ENCODE measurements at places on chromosomes 2 and 18.
A peak's percentile ranks its signal among the peaks of the same experiment; 100 is the strongest.

- no peak for DNase-seq
Measured at GRCh38 chr2:207683879-207684627, 27.4 kb upstream of the CCNYL1 start.

GRCh38 chr2:64143169-64144056 lies 807 bp downstream of the PELI1 start:
- peak; percentile 19 for DNase-seq

- DNase-seq: no peak
Measured at GRCh38 chr2:112317303-112318158, 42.1 kb downstream of the ZC3H6 start.

DNA sequence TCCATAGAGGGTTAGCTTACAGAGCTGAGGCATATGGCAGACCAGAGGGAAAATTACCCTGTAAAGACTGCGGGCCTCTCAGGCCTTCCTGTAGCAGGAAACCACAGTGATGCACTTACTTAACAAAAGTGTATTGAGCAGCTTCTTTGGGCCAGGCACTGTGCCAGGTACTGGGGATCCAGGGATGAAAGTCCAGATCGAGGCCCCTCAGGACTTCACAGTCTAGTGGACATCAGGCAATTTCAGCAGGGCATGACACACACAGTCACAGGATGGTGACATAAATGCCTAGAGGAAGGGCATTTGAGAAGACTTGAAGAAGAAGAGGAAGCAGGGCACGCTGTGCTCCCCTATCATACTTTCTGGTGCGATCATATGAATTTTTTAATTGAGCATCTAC lies 71.7 kb downstream of the MARCO start:
- no peak for DNase-seq

- DNase-seq: no peak
Measured at GRCh38 chr2:203436496-203436895, 98.6 kb downstream of the RAPH1 start.

- no peak for DNase-seq
Measured at GRCh38 chr2:38907743-38908562, 18.3 kb downstream of the ARHGEF33 start.

DNA sequence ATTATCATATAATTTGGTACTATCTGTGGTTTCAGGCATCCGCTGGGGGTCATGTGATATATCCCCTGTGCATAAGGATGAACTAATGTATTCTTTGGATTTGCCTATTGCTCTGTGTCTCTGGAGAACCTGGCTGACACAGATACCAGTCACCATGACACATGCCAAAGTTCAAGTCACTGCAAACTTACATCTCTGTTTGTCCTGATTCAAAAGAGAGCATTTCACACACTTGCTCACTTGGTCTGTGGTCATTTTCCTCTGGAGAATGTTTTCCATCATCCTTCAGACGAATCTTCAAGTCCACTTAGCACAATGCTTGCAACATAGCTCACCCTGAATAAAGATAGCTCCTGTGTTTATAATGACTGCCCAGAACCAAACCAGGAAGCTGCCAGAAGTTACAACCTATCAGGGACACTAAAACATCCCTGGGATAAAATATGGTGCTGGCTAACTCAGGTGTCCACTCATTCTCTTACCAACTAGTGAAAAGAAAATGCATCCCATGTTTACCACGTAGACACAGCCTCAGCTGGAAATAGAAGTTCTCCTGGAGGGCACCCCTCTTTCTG lies 18.1 kb downstream of the SULT1C3 start:
- no peak for DNase-seq

DNA sequence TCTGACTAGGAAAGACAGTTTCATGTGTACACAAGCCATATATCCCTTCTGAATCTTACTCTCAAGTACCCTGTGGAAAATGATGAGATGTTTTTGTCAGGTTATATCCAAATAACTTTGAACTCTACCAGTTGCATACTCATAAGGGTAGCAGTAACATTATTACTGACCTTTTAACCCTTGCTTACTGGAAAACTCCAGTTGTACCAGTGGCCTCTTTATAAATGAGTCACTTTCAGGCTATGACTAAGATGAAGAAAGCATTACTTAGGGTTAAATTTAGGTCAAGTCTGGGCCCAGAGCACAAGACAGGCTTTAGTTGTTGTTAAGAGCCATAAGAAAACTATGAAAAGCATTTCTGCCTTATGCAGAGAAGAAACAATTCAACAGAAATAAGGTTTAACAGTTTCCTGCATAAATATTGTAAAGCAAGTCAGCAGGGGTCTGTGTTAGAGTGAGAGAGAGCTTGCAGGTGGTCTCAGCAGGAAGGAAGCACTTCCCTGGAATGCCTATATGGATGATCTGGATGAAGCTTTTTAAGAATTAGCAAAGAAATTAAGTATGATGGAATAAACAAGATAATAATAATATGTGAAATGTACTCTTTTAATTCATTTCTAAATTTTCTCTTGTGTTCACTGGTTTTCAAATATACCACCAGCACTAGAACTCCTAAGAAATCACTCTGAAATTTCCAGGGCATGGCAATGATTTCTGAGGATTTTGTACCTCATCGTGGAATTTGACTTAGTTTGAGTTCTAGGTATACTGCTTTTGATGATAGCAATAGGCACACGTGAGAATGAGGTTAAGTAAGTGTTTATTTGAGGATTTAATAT lies 126.6 kb downstream of the UBE2E3 start:
- DNase-seq: no peak

GRCh38 chr2:205776139-205776538 lies 93.8 kb downstream of the NRP2 start:
- no peak for DNase-seq

GRCh38 chr2:40037303-40037702 lies 258.2 kb upstream of the THUMPD2 start:
- DNase-seq: no peak

GRCh38 chr2:139409212-139409611 lies 629.0 kb upstream of the NXPH2 start:
- no peak for DNase-seq

- DNase-seq: no peak
Measured at GRCh38 chr2:141767051-141767450, 363.8 kb downstream of the LRP1B start.

DNA sequence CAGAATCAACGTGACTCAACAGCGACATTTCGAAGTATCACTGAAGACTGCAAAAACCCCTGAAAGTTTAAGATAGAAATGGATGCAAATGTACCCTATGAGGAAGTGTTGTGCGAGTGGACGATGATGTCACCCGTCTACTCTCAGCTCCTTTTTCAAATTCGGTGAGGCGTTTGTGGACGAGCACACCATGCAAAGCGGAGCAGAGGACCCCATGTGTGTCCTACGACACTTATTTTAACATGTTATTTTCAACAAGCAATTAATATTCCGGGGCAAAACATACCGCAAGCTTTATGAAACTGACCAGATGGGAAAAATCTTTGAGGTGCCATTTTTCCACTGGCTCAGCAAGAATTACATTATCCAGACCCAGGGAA lies 2.0 kb downstream of the PXDN start:
- no peak for DNase-seq

- no peak for DNase-seq
Measured at GRCh38 chr18:36728345-36728744, 100.5 kb downstream of the TPGS2 start.

GRCh38 chr2:70596293-70596692 lies 42.7 kb upstream of the TGFA start:
- no peak for DNase-seq

GRCh38 chr2:58601017-58601416 lies 359.9 kb upstream of the FANCL start:
- no peak for DNase-seq

DNA sequence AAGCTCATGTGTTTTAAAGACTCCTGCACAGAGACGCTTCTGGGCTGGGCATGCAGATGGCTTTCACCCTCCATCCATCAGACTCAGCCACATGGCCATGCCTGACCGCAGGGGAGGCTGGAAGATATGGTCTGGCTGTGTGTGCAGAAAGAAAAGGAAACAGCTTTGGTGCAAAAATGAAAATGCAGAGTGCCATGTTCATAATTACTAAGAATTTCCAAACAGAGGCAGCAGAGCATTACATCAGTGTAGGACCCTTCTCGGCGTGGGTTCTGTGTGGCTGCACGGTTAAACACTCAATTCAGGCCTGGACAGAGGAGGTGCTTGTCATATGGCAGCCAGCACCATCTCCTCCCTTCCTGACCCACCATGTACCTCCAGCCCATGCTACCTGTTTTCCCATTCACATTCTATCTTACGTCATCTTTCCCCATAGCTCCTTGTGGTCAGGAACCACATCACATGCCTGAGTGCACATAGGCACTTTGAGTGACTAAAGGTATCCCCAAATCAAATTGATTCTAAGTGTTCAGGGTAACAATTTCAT lies 200.3 kb upstream of the ID2 start:
- DNase-seq: no peak

GRCh38 chr2:156731506-156731905 lies 295.3 kb downstream of the GPD2 start:
- no peak for DNase-seq

GRCh38 chr18:66558773-66559172 lies 45.1 kb downstream of the CDH19 start:
- DNase-seq: no peak

GRCh38 chr2:19752500-19752899 lies 149.3 kb downstream of the TTC32 start:
- no peak for DNase-seq

DNA sequence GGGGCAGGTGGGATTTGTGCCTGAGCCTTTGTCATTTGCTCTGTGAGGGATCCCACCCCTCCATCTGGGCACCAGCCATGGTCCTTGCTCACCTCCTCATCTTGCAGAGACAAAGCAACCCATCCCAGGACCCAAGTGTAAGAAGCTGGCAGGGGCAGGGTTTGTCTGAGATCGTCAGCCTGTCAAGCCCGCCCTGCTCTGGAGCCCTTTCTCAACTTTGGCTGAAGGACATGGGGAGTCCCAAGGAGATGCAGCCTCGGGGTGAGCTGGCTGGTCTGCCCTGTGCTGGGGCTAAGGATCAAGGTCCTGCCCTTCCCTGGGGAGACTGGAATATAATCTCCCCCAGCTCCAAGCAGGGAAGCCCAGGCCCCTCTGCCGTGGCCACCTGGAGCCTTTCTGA lies 86.0 kb downstream of the CAPN13 start:
- DNase-seq: no peak

- DNase-seq: peak; percentile 6
Measured at GRCh38 chr2:207473049-207473930, 56.5 kb upstream of the CREB1 start.

GRCh38 chr2:20178666-20179465 lies 46.1 kb downstream of the SDC1 start:
- DNase-seq: no peak

- no peak for DNase-seq
Measured at GRCh38 chr18:46156124-46156745, 52.0 kb downstream of the HAUS1 start.

DNA sequence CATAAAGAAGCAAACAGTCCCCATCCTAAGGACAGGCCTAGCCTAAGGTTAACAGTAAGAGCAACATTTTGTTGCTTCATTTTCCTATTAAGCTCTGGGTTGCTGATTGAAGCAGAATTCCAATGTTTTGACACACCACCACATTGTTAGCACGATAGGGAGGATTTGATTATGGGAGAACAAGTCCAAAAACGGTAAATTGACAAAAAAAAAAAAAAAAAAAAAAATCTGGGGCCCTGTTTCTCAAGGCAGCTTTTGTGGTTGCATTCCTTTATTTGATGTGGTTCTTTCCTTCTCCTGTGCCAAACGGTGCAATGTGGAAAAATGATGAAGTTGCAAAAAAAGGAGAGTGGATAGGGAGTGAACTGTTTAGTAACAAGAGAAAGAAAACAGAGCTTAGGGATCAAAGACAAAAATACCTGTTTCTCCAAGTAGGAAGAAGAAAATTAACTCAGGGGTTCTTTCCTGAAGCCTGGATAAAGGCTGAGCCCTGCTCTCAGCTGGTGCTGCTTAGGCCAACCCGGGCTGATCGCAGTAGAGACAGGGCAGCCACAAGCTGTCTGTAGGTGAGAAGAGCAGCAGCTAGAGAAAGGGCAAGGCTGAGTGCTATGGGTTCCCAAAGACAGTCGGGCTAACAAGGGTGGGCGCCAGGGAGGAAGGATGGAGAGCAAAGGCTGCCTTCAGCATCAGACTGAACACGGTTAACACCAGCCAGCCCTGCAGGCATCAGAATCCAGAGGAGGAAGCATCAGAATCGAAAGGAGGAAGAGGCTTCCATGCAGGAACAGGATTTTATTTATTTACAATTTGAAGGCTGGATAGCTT lies 167.8 kb upstream of the FOSL2 start:
- DNase-seq: no peak

- no peak for DNase-seq
Measured at GRCh38 chr2:191634791-191635190, 43.1 kb upstream of the NABP1 start.

DNA sequence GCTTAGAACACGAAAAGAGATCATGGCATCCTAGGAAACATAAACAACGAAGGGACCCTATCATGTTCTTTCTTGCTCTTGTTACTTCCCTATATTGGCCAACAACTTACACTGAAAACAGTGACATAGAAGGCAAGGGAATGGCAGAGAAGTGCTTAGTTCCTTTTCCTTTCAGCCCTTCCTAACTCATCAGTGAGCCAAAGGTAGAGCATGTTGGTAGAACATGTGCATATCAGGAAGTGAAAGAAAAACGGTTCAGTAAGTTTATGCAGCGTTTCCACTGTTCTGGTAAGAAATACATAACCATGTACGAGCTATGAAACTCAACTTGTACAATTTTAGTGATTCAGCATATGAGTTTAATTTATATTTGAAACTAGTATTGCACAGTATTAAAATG lies 21.7 kb downstream of the AKAIN1 start:
- no peak for DNase-seq

- no peak for DNase-seq
Measured at GRCh38 chr2:153912798-153913396, 41.2 kb downstream of the GALNT13 start.

- DNase-seq: no peak
Measured at GRCh38 chr2:121819846-121820245, 64.4 kb downstream of the TSN start.

GRCh38 chr18:36419188-36419899 lies 121.8 kb downstream of the FHOD3 start:
- DNase-seq: no peak

DNA sequence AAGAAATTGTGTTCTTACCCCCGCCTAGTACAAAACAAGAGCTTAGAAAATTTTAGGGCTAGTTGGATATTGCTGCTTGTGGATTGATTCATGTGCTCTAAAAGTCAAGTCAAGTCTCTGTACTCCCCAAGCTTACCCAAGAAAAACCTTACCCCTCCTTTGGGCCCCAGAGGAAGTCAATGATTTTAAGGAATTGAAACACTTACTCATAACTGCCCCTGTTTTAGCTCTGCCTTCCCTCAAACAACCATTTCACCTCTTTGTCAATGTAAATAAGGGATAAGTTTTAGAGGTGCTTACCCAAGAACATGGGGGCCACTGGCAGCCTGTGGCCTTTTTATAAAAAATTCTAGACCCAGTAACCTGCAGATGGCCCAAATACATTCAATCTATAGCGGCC lies 136.6 kb upstream of the RMP24 start:
- DNase-seq: no peak

GRCh38 chr2:88747990-88748389 lies 56.5 kb downstream of the RPIA start:
- no peak for DNase-seq

- DNase-seq: no peak
Measured at GRCh38 chr2:210421916-210422315, 54.6 kb downstream of the LANCL1 start.

- DNase-seq: no peak
Measured at GRCh38 chr2:108118996-108119395, 120.8 kb upstream of the SULT1C3 start.
